ENCODE measurements at places on chromosomes 2 and 18.

GRCh38 chr2:234472155-234472554 lies 24.7 kb downstream of the ARL4C start:
- no peak for DNase-seq

GRCh38 chr2:115248066-115248465 lies 805.6 kb downstream of the DPP10 start:
- DNase-seq = no peak

GRCh38 chr2:69087912-69088240 lies 74.9 kb downstream of the ANTXR1 start:
- DNase-seq = no peak

DNA sequence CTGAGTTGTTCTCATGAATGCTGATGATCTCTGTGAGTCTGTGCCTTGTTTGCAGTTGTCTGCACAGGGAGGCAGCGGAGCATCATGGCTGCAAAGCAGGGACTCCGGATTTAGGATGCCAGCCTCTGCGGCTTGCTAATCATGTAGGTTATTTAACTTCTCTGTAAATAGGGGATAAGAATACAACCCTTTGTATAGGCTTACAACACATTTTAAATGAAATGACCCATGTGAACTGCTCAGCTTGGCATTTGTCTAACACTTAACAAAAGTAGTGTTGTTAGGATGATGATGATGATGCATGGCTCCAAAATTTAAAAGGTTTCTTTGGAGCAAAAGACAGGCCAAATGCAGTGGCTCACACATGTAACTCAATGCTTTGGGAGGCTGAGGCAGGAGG lies 19.4 kb downstream of the DYTN start:
- DNase-seq = no peak

GRCh38 chr2:57614988-57615387 lies 431.6 kb upstream of the VRK2 start:
- DNase-seq = no peak

DNA sequence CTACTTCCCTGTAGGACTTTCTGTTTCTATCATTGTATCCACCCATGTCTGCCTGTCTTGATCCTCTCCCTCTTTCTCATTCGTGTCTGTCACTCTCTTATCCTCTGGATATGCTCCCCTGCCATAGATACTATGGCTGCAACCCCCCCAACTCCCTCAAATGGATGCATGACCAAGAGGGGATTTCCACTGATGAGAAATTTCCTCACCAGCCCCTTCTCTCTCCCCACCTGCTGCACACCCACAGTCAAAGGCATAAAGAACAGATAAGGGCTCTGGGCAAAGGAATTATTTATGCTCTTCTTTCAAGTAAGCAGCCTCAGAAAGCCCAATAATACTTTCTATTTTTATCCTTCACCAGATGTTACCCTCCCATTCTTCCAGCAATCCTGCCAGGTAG lies 121.3 kb downstream of the FOXI3 start:
- no peak for DNase-seq

DNA sequence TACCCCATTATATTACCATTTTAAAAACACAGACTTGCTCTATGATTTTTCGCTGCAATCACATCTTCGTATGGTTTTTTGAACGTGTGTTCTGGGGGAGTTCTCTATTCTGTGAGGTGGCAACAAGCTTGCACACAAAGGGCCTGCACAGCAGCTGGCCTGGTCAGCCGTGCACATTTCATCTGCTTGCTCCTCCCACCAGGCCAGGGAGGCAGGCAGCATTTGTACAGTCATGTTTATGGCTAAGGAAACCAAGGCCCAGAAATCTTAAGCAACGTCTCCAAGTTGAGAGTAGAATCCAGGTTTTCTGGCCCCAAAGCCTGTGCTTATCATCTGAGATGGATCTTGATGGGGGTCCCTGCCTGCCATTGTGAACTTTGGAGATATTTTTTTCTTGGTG lies 106.4 kb upstream of the SMIM21 start:
- no peak for DNase-seq

DNA sequence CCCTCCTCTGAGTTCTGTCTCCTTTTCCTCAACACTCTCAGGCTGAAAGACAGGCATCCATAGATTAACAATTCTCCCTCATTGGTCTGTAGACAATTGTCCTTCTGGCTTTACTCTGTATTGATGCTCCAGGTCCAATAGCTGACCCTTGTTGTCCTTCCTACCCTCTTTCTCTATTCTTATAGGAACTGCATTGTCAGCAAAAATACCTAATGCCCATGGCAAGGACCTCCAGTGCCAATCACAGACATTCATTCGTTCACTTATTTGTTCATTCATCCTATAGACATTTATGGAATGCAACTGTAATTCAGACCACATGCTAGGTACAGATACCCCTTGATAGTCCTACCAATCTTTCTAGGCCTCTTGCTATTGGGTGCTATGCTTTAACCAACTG lies 69.8 kb upstream of the DTNA start:
- no peak for DNase-seq

GRCh38 chr2:133562558-133562957 lies 5.7 kb downstream of the NCKAP5 start:
- no peak for DNase-seq

DNA sequence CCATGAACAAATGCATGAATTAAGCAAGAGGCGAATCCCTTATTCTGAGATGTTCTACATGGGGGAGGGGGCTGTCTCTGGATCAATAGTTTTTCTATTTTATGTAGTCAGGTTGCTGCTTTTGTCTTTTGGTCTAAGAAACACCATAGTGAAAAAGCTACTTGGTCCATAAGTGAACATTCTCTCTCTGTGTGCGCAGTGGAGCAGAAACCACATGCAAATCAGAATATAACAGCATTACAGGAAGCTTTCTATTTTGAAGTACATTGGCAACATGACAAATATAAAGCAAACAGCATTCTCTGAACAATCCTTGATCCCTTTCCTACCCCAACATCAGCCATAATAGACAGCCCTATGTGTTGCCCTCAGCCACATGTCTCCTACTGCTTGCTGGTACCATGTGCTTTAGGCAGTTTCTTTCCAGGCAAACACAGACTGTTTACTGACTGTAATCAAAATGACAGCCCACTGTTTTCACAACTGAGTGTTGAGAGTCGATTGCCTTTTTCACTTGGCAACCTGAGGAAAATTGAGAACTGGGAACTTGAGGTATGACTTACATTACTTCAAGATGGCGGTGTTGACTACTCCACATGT lies 10.6 kb downstream of the SCN3A start:
- DNase-seq = no peak

DNA sequence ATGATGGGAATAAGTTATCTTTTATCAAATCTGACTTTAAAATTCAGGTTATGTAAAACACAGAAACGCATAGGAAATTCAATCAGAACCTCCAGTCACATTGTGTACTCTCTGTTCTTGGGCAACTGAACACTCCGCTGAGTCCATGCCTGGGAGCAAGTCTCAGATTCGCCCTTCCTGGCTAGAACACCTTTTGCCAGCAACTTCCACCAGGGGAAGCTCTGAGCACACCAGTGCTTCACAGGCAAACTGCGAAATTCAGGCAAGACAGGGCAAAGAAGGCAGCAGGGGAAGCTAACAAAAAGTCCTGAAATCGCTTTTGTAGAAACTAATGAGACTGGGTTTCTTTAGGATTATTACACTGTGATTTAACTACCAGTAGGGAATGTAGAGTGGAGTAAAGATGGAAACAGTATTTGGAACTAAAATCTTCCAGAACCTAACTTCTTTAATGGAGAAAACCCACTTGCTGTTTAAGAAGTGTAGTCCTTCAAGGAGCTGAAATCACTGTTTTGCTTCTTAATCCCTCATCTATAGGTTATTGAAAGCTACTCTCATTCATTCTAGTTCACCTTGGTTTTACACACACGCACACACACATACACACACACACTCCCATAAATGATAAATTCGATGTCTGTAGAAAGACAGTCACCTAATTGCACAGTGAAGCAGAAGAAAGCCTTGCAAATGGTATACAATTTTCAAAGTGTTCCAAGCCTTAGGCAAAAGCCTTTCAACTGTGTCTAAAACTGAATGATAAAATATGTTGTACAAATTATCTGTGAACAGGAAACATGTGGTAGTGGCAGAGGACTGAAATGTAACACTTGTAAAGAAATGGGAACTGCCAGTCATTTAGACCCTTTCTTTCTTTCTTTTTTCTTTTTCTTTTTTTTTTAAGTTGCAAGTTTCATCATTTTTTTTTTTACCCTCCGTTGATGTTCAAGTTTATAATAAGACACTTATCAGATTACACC lies 214.5 kb downstream of the TMEM182 start:
- DNase-seq = no peak

- no peak for DNase-seq
These were observed 2.8 kb downstream of the SIX3 start for GRCh38 chr2:44944102-44944951.

GRCh38 chr2:193894081-193894480 lies 1699.3 kb upstream of the TMEFF2 start:
- DNase-seq = no peak

- no peak for DNase-seq
These were observed 7.1 kb downstream of the MYOM1 start for GRCh38 chr18:3212657-3213056.

DNA sequence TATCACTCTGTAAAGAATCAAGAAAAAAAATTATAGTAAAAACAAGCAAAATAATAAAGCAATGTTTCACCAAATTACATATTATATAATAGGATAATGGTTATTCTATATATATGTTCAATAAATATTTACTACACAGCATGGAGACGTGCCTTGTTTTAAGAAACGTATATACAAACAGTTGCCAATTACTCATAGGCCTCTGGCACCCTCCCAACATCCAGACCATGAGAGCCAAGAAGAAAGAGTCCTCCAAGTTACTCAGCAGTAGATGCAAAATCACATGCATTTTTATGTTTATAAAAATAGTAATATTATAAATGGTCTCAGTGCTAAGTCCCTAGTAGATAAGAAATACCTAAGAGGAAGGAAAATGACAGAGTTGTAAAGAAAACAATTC lies 64.8 kb downstream of the REV1 start:
- DNase-seq = no peak

- DNase-seq = no peak
These were observed 146.3 kb downstream of the CERS6 start for GRCh38 chr2:168602379-168602778.

- DNase-seq = no peak
These were observed 26.9 kb upstream of the FAHD2A start for GRCh38 chr2:95375532-95376150.

- DNase-seq = no peak
These were observed 12.4 kb upstream of the ANKRD44 start for GRCh38 chr2:197322724-197323720.

DNA sequence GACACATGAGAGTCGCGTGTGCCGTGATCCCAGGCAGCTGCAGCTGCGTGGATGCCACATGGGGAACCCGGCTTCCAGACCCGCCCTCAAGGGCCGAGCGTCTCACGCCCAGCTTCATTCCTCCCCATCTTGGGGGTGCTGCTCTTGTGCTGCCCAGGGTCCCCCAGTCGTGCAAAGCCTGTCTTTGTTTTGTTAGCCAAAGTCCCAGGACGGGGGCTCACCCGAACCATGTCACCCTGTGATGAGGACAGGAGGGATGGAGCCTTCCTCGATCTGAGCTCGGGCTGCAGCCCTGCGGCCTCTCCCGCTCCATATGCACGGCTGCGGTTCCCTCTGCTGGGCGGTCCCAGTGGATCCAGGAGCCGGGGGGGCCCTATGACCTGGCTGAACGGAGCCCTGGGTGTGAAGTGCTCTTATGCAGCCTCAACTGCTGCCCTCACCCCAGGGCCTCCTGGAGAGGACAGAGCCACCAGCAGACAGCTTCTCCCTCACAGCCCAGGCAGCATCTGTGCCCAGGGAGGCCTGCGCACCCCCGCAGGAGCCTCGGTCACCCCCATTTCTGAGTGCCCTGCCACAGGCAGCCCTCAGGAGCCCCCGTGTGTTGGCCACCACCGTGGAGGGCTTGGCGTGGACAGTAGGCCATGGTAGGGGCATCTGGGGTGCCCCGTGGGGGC lies 99.0 kb upstream of the CTDP1 start:
- no peak for DNase-seq

- DNase-seq = no peak
These were observed 31.0 kb downstream of the NAT8 start for GRCh38 chr2:73611193-73611592.

DNA sequence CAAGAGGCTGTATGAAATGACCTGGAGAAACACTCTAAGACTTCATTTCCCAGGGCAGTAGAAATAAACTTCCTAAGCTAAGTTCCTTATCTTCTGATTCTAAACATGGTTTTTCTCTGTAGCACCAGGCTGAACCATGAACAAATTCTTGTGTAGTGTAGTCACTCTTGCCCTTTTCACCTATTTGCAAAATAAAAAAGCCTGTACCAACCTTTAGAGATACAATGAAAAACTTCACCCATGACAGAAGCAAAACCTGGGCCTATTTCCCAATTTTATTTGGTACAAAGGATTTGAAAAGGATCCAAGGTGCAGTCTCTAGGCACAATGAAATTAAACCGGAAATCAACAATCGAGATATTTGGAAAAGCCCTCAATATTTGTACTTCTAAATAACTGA lies 43.6 kb downstream of the POLR1A start:
- no peak for DNase-seq

DNA sequence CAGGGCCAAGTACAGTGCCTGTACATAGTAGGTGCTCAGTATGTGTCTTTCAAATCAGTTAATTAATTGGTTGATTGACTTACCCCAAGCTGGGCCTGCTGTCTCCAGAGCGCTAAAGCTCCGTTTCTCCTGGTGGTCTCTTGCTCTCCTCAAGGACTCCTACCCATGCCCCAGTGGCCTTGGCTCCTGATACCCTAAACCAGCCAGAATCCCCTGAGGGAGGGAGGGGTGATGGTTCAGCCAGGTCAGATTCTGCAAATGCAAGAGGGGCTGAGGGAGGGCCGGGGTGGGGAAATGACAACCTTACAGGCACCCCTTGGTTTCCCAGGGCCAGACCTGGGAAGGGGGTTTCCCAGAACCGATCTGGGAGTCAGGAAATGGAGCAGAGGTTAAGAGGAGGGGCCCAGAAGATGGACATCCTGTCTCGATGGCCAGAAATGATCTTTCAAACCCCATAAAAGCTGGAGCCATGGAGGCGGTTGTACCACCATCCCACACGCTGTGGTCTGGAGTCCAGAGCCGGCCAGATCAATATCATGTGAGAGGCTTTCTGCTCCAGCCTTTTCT lies 209.1 kb downstream of the TNS1 start:
- no peak for DNase-seq

GRCh38 chr2:143881246-143881645 lies 638.7 kb downstream of the ZEB2 start:
- no peak for DNase-seq

DNA sequence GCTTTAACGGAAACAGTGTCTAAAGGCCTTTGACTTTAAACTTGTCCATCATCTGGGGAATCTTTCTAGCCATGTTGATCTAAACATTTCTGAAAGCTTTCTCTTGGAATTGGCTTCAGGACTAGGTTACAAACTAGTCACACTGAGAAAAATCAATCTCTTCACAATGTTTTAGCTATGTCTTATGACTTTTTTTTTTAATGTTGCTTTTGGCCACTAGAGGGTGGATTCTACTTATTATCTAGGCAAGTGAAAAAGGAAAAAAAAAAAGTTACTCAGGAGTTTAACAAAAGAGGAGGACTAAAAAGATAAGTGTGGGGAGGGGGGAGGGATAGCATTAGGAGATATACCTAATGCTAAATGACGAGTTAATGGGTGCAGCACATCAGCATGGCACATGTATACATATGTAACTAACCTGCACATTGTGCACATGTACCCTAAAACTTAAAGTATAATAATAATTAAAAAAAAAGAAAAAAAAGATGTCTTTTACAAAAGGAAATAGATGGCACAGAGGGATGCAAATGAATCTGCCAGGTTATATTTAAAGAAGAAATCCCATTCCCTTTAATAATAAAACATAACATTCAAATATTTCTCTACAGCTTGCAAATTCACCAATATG lies 160.4 kb upstream of the PID1 start:
- DNase-seq = no peak

GRCh38 chr2:57888463-57888862 lies 158.1 kb upstream of the VRK2 start:
- no peak for DNase-seq
